ENCODE measurements at places on chromosomes 5 and 9.

DNA sequence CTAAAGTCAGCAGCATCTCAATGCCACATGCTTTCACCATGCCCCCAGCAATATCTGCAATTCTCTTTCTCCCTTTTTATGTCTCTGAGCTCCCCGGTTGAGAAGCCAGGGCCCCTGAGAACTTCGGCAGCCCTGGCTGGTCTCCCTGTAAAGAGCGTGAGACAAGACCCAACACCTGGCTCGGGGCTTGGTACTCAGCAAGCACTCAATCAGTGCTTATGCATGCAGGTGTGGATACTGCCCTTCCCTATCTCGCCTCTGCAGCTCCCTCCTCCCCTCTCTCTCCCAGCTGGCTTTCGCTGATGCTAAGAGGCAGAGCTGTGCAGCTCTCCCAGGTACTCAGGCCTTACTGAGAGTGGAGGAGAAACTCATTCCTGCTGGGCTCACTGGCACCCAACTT is 41.7 kb upstream of the AKNA start:
- no peak for DNase-seq

GRCh38 chr9:85216601-85217000 is 525.2 kb downstream of the AGTPBP1 start:
- DNase-seq, result no peak

- DNase-seq, result no peak
Observed at GRCh38 chr5:25418319-25418859, 773.6 kb upstream of the CDH10 start.

DNA sequence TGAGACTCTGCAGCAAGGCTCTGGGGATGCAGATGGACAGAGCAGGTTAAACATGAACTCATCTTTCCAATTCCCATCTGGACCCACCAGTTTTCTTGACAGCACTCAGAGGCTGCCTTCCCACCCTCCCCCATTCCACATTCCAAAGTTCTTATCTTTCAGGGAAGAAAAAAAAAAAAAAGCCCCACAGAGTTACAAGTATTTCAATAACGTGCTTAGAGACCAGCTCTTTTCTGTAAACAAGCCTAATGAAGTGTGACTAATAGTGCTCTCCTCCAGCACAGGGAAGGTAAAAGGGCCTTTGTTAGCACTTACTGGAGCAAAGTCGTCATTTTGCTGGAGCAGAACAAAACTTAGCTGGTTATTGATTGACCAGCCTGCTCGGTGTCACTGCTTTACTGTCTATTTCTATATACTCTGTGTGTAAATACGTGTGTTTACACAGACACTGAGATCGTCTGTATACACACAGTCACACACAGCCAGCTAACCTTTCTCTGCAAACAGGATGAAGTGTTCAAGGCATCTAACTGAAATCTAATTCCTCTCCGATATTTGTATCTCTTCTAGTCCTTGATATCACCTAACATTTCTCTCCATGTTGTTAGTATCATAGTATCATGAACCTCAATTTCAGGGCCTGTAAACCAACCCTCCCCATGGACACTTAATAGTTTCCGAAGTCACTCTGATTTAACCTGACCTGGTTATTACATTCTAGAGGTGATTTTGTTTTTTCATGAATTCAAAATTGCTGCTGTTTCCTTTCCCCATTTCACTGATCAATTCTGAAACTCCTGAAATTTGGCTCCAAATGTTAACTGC is 84.9 kb downstream of the ZNF608 start:
- DNase-seq, result no peak

- DNase-seq, result no peak
Observed at GRCh38 chr5:2921176-2921575, 169.7 kb upstream of the IRX2 start.

GRCh38 chr5:178547052-178547666 is 43.0 kb downstream of the COL23A1 start:
- no peak for DNase-seq

GRCh38 chr5:35853631-35854030 is 3.1 kb upstream of the IL7R start:
- DNase-seq, result no peak

DNA sequence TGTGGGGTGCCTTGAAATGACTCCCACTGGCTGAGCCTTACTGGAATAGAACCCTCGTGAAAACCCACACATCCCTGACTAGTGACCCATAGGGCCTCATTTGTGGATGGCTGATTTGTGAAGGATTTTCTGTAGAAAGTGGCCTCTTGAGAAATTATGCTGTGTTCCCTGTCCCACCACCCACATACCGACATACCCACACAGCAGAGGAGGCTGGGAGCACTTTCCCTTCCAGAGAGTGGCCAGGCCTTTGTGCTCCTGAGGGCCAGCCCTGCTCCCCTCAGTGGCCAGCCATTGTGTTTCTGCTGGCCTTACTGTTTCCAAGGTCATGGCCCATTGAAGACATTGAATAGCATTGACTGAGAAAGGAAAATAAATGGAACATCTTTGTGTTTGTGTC is 29.6 kb downstream of the IL9 start:
- DNase-seq, result no peak

- DNase-seq, result no peak
Observed at GRCh38 chr5:141913560-141914198, 10.0 kb upstream of the DELE1 start.

- DNase-seq, result no peak
Observed at GRCh38 chr9:107090218-107090617, 192.9 kb upstream of the RAD23B start.

GRCh38 chr5:4700871-4701270 is 439.3 kb upstream of the ADAMTS16 start:
- DNase-seq, result no peak

- DNase-seq, result no peak
Observed at GRCh38 chr5:171891595-171891994, 106.0 kb downstream of the SMIM23 start.

All from hematopoietic multipotent progenitor cell treated with erythropoietin and hydrocortisone succinate and interleukin-3 and kit ligand, for 8 days (in vitro differentiated cells).